Activated T-helper 1 cell treated with anti-CD3 and anti-CD28 coated beads, Interleukin-2, amount 50 U/mL, for 16 hours (primary cell): ENCODE measurements at places on chromosomes 7 and 10.

- DNase-seq, result no peak
Observed at GRCh38 chr7:128743112-128743772, 4.1 kb downstream of the CALU start.

DNA sequence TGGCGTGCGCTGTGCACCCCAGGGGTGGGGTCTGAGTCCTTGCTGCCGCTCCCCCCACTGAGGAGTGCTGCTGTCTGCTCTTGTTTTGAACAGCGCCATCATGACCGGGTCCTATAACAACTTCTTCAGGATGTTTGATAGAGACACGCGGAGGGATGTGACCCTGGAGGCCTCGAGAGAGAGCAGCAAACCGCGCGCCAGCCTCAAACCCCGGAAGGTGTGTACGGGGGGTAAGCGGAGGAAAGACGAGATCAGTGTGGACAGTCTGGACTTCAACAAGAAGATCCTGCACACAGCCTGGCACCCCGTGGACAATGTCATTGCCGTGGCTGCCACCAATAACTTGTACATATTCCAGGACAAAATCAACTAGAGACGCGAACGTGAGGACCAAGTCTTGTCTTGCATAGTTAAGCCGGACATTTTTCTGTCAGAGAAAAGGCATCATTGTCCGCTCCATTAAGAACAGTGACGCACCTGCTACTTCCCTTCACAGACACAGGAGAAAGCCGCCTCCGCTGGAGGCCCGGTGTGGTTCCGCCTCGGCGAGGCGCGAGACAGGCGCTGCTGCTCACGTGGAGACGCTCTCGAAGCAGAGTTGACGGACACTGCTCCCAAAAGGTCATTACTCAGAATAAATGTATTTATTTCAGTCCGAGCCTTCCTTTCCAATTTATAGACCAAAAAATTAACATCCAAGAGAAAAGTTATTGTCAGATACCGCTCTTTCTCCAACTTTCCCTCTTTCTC lies 26.0 kb downstream of the BNIP3 start:
- DNase-seq, result no peak

GRCh38 chr10:89207801-89208551 lies 859 bp upstream of the CH25H start:
- no peak for DNase-seq

DNA sequence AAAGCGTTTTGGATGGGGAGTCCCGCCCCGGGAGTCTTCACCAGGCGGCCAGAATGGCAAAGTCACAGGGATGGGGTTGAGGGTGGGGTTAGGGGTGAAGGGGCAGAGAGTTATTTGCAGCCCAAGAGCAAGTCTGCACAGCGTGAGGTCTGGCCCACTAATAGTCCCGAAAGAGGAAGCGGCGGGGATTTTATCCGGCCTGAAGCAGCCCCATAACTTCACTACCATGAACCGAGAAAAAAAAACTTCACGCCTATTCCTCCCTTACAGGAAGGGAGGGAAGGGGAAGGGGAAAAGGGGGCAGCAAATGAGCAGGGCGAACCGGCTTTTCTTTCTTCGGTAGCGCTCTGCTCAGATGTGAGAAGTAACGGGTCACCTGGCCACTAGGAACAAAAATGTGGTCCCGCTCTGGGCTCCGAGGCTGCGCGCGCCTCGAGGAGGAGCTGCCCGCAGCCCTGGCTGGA lies 712 bp downstream of the ITPRIP start:
- no peak for DNase-seq

- no peak for DNase-seq
Observed at GRCh38 chr10:58577437-58577777, 64.7 kb downstream of the BICC1 start.

DNA sequence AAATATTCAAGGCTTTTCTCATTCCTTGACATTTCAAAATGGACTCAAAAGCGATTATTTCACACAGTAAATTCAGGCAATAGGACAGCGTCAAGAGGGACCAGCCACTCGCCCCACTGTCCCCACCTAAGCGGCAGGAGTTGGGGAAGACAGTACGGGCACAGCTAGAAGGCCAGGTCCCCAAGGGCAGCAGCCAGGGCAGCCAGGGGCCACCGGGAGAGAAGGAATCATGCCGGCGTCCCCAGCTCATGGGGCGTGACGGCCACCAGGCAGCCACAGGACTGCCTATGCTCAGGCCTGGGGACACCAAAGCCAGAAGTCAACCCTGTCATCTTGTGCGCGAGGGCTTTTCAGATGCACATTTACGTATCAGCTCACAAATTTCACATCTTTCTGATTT lies 225.7 kb upstream of the PPP2R2D start:
- DNase-seq, result no peak

DNA sequence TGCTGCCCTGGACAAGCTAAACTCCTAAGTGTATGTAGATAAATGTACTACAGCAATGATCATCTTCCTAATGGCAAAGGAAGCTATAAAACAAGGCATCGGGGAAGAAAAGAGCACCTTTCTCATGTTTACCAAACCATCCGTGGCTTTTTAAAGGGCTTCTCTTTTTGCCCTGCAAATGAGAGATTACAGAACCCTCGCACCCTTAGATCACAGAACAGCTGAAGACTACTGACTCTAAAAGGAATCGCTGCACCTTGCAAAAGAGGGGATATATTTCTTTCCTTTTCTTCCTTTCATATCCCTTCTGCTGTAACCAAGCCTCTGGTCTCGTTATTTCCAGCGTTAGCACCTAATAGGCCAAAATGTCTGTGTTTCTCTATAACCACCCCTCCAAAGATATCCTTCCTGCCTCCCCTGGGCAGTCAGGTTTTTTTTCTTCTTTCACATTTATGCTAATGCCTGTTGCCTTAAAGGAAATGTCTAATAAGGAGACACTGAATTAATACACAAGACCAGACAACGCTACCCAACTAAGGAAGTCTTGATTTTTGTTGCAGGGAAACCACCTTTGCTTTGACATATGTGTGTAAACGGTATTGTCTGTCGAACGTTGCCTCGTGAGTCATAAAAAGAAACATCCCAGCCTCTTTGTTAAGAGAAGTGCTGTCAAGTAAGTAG lies 10.5 kb downstream of the ST8SIA6 start:
- no peak for DNase-seq

- DNase-seq, result no peak
Observed at GRCh38 chr7:46369933-46370654, 449.0 kb upstream of the IGFBP3 start.

DNA sequence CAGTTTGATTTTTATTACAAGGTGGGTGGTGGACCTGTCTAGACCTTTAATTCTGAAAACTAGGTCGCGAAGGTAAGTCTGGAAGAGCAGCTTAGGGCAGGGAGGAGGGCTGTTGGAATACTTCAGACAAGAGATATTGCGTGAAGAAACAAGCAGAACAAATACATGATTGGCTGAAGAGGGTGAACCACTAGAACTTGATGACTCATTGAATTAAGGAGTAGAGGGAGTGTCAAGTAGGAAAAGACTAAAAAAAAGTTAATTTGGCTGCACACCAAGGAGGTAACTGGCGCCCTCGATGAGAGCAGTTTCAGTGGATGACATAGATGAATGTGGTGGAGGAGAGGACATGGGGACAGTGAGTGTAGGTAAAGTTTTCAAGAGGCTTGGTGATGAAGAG lies 41.3 kb downstream of the WNT2 start:
- no peak for DNase-seq

DNA sequence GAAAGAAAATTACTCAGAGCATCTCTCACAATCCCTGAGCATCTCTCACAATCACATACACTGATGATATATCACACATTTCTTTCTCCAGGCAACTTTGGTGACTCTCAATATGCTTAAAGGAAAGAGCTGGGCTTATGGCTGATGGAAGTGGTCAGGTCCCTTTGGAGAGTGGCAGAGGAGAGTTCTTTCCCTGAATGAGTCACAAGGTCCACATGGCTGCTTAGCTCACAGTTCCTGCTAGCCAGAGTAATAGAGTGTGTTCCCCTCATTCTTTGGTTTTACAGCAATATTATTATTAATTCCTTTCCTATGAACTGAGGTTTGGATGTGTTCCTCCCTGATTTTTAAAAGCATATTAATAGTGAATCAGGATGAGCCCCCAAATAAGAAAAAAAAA lies 287.4 kb downstream of the C7orf25 start:
- DNase-seq, result no peak

DNA sequence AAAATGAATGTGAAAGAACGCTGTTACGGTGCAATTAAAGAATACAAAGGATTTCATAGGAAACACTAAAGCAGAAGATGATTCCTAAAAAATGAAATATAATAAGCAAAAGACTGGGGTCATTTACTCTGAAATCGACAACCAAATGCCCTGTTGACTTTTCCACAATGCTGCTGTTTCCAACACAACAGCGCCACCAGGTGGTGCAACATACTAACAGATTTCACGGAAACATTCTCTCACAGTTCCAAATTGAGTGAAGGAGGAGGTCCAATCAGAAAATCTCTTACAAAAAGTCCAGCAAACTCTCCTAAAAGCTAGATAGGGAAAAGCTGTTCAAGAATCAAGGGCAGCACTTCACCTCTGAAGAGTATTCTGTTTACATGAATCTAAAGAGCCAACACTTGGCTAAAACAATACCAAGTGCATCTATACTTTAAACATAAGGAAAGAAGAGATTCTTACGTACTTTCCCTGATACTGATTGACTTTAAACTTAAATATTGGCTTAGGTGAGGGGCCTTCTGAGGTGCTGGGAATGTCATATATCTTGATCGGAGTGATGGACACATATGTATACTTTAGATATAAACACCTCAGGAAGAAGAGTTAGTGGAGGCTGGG lies 55.9 kb downstream of the UPF2 start:
- peak; percentile 49 for DNase-seq

GRCh38 chr7:92731335-92732063 lies 104.9 kb downstream of the CDK6 start:
- no peak for DNase-seq

GRCh38 chr10:24256619-24257107 lies 47.7 kb downstream of the KIAA1217 start:
- no peak for DNase-seq

GRCh38 chr10:82736305-82736704 lies 861.3 kb downstream of the NRG3 start:
- no peak for DNase-seq

- DNase-seq, result peak; percentile 7
Observed at GRCh38 chr7:105589356-105590077, 8.2 kb upstream of the EFCAB10 start.

DNA sequence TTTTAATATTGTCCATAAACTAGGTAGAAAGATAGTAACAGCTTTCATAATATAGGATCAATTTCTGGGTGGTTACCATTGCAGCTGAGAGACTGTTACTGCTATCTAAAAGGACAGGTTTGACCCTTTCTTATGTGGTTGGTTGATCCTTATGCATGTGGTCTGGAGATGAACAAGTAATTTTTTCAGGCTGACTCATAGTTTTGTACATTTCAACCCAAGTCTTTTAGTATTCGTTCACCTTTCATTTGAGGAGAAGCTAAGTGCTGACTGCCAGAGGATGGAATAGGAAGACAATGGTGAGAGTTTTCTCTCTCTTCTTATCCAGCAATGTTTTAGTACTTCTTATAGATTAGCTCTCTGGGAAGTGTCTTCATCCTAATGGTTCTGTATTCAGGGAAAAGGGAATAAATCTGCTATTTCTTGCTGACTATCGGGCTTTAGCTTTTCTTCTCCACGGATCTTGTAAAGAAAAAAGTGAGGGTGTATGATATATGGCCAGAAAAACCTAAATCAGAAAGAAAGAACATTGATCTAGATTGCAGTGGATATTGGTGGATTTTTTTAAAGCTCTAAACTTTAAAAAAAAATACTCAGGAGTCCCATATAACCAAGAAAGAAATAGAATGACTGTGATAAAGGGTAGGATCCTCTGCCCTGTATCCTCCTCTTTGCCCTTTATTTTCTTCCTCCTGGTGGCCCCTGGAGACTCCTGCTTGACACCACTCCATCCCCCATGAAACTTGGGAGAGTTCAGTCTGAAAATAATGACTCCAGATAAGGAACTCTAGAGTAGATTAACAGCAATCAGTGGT lies 88.0 kb downstream of the CPED1 start:
- no peak for DNase-seq

GRCh38 chr7:26046150-26046549 lies 105.8 kb upstream of the NFE2L3 start:
- no peak for DNase-seq
